HT-29 (cell line): ENCODE measurements at places on chromosomes 1 and 21. TPM values are rescaled to one million over a fixed set of nuclear protein-coding genes. Genes with fewer than 3 reads are reported as not detected.

Gene DIO1
- not detected in 2 replicates for total RNA-seq

Gene TRIM67
- total RNA-seq, result 0.03 and 0.05 TPM in 2 replicates

Gene ST7L
- total RNA-seq, result 21.9 and 22.5 TPM in 2 replicates

Gene GJA4
- not detected in 2 replicates for total RNA-seq

GRCh38 chr1:61790837-61791236 is 48.6 kb downstream of the PATJ start:
- DNase-seq, result no peak

- DNase-seq, result no peak
Measured at GRCh38 chr1:53583021-53583867, 124.0 kb downstream of the DMRTB1 start.

- DNase-seq, result no peak
Measured at GRCh38 chr1:63601061-63601460, 7.8 kb downstream of the PGM1 start.

- no peak for DNase-seq
Measured at GRCh38 chr1:211653293-211653692, 22.1 kb downstream of the NEK2 start.

GRCh38 chr1:42311138-42311537 is 23.9 kb downstream of the FOXJ3 start:
- no peak for DNase-seq

- no peak for DNase-seq
Measured at GRCh38 chr1:7422561-7422960, 348.5 kb upstream of the VAMP3 start.

GRCh38 chr1:205003358-205004131 is 39.5 kb upstream of the CNTN2 start:
- no peak for DNase-seq

GRCh38 chr21:19402870-19403269 is 999.3 kb upstream of the TMPRSS15 start:
- no peak for DNase-seq

DNA sequence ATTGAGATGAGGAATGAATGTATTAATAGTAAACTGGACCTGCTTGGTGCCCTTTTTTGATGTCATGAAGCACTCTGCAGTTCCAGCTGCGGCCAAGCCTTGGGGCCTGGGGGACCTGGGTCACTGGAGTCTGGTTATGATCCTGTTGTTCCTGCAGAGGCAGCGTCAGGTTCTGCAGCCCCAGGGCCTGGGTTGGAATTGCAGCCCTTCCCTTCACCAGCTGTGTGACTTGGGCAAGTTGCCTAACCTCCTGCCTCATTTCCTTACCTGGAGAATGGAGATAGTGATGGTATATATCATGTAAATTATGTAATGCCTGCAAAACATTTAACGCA is 9.1 kb upstream of the ATP5PO start:
- DNase-seq, result peak; percentile 19

DNA sequence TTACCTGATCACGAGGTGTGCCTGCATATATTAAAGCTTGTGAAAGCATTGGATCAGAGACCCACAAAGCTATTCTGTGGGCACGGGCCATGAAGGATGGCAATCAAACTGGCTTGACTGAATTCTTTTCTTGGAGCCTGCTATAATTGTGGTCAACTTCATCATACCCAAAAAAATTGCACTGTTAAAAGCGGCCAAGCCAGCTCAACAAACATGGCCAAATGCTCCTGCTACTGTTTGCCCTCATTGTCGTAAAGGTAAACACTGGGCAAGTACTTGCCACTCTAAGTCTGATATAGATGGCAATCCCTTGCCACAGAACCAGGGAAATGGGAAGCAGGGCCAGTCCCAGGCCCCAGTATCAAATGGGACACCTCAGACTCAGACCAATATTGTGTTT is 6.6 kb upstream of the GSTM5 start:
- no peak for DNase-seq
